ENCODE measurements at places on chromosomes 16 and 17.

DNA sequence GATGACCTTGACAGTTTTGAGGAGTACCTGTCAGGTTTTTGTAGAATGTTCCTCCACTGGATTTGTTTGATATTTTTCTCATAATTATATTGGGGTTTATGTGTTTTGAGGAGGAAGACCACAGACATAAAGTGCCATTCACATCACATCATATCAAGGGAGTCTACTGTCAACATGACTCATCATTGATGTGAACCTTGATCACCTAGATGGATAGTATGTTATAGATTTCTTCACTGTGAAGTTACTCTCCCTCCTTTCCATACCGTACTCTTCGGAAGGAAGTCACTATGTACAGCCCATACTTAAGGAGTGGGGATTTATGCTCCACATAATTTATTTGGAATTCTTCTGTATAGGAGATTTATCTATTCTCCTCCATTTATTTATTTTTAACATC is 23.2 kb downstream of the PRSS54 start:
- DNase-seq: no peak

DNA sequence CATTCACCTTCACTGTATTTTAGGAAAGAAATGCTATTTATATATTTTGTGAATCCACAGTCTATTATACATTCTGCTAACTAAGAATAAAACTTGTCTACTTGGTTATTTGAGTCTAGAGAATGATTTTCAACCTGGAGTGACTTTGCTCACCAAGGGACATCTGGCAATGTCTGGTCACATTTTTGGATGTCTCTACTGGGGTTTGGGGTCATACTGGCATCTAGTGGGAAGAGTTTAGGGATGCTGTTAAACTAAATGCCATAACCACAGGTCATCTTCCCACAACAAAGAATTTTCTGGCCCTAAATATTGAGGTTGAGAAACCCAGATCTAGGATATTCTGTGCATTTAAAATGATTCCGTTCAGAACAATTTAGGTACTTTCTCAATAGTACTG is 26.0 kb downstream of the KCNJ16 start:
- DNase-seq: no peak

GRCh38 chr17:33580215-33580614 is 287.1 kb upstream of the ASIC2 start:
- DNase-seq: no peak

DNA sequence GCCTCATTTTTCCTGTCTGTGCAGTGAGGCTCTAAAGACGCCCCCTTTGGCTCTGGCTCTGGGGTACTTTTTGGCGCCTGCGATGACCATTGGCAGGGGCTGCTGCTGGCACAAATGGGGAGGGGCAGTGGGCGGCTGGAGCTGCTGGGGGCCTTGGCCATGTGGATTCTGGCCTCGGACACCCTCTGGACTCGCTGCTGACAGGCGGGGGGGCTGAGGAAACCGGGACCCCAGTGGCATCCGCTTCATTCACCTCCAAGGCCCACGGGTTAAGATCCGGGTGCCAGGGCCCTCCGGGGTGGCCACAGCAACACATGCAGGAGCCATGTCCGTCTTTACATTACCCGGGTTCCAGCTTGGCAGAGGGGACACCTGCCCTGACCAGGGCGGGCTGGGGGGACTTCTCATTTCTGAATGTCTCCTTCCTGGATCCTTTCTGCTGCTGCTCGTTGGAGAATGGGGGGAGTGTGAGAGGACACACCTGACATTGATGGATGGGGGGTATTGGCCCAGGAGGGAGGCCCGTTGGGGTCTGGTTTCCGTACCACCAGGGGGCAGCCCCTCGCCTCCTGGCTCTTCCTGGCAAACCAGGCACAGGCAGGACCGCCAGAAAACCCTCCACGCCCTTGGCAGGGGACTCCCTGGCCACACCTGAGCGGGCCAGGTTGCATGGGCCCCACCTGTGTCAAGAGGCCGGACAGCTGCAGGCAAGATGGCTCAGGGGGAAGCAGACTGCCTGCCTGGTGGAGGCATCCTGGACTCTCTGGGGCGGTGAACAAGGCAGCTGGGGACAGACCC is 21.8 kb downstream of the GSE1 start:
- DNase-seq: no peak

Data from renal cortex interstitium (tissue), 15 donors.